CD14-positive monocyte (primary cell): ENCODE measurements at places on chromosomes 4 and X.

- no peak for DNase-seq
Measured at GRCh38 chr4:125277790-125278189, 37.0 kb upstream of the FAT4 start.

- DNase-seq, result no peak
Measured at GRCh38 chr4:163967263-163967662, 472.8 kb downstream of the TMA16 start.

- no peak for DNase-seq
Measured at GRCh38 chr4:127229855-127230608, 402.7 kb upstream of the INTU start.

DNA sequence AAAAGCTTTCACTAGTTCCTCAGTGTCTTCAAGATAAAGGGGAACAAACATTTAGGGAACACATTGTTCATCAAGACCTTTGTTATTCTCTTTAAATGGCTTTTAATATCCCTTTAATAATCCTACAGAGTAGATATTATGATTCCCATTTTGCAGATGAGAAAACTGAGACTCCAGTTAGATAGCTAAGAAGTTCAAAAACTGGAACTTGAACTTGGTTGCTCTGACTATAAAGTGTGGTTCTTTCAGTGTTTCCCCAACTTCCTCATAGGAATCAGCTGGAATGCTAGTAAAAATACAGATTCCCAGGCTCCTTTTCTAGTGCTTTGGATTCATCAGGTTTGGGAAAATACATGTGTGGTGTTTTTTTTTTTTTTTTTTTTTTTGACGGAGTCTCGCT, 37.7 kb downstream of the DLG3 start:
- DNase-seq, result no peak

DNA sequence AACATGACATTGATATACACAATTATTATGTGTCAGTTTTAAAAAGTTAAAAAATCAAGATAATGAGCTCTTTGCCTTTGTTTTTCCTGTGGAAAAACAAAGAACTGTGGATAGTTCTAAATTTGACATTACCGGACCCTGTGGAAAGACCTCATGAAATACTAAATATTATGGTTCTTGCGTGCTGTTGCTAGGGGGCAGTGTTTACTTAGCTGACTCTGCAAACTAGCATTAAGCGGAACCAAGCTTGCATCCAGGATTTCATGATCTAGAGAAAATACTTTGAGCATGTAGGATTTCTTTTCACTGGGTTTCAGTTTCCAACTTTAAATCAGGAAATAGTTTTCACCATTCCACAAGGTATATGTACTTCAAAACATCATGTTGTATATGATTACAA, 33.6 kb downstream of the CLCN4 start:
- peak; percentile 62 for DNase-seq

GRCh38 chr4:14348506-14348905, 653.8 kb upstream of the CPEB2 start:
- DNase-seq, result no peak

- DNase-seq, result no peak
Measured at GRCh38 chrX:18297251-18297650, 57.2 kb downstream of the SCML2 start.

DNA sequence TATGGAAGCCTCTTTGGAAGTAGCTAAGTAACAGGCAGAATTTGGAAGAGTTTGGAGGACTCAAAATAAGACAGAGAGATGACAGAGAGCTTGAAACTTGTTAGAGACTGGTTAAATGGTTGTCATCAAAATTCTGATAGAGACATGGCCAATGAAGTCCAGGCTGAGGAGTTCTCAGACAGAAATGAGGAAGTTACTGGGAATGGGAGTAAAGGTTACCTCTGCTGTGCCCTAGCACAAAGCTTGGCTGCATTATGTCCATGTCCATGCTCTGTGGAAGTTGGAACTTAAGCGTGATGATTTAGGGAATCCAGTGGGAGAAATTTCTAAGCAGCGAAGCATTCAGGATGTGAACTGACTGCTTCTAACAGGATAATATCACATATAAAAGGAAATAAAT, 146.2 kb upstream of the NDST4 start:
- no peak for DNase-seq

DNA sequence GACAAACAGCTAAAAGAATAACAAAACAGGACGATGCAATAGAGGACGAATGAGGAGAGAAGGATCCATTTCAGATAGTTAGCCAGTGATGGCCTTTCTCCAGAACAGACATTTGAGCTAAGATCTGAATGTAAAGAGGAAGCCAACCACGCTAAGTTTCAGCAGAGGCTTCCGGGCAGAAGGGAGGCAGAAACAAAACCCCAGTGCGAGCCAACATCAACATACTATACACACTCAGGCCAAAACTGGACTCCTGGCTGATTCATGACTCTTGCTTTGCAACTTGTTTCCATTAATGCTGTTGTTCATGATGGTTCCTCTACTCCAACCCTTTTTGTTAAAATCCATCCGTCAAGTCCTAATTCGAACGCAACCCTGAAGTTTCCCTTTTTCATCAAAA, 730.3 kb downstream of the TRIML1 start:
- no peak for DNase-seq

DNA sequence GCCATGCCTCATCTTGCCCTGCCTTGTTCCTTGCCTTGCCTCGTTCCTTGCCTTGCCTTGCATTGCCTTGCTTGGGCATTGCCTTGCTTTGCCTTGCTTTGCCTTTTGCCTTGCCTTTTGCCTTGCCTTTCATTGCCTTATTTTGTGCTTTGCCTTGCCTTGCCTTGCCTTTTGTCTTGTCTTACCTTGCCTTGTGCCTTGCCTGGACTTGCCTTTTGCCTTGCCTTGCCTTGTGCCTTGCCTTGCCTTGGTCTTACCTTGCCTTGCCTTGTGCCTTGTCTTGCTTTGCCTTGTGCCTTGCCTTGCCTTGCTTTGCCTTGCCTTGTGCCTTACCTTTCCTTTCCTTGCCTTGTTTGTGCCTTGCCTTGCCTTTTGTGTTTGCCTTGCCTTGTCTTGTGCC, 88.2 kb downstream of the TAB3 start:
- DNase-seq, result no peak

DNA sequence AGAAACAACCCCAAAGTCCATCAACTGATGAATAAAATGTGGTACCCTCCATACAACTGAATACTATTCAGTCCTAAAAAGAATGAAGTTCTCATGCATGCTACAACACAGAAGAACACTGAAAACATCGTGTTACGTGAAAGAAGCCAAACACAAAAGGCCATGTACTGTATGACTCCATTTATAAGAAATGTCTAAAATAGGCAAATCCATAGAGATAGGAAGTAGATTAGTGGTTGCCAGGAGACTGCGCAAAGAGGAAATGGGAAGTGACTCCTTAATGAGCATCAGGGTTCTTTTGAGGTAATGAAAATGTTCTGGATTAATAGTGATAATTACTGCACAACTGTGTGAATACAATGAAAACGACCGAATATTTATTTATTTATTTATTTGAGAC, 23.4 kb downstream of the FBXW7 start:
- no peak for DNase-seq

- DNase-seq, result no peak
Measured at GRCh38 chrX:11412715-11413623, 119.8 kb downstream of the AMELX start.

GRCh38 chr4:137572647-137573046, 40.4 kb upstream of the PCDH18 start:
- DNase-seq, result no peak

GRCh38 chrX:74911494-74911893, 13.8 kb downstream of the NEXMIF start:
- DNase-seq, result no peak

DNA sequence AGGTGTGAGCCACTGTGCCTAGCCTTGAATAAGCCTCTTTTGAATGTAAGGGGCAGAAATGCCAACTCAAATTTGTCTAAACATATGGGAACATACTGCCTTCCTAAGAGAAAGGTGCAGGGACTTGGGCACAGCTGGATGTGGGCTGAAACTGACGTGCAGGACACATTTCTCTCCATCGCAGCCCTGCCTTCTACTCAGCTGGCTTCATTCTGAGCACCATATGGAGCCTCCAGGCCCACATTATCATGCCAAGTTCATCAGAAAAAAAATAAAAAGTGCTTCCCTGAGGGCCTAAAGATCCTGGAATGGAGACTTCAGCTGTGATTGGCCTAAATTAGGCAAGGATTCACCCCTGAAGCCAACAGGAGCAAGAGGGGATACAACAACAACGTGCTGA, 386.2 kb downstream of the RAB28 start:
- no peak for DNase-seq

GRCh38 chr4:124939908-124940307, 227.4 kb upstream of the ANKRD50 start:
- DNase-seq, result no peak

DNA sequence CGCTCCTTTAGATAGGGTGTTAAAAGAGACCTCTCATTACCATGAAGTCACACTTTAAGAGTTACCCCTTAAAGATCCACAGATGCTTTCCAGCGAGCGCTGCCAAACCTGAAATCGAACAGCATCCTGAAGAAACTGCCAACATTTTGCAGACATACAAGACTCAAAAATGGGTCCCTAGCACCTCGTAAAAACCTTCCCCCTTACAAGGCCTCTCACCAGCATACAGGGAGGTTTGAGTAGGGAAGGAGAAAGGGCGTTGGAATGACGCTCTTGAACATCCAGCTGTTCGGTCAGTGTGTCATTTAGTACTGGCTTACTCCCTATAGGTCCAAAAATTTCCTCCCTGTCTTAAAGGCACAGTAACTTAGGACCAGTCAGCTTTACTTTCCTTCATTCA, 45.3 kb upstream of the PGRMC1 start:
- DNase-seq, result no peak

DNA sequence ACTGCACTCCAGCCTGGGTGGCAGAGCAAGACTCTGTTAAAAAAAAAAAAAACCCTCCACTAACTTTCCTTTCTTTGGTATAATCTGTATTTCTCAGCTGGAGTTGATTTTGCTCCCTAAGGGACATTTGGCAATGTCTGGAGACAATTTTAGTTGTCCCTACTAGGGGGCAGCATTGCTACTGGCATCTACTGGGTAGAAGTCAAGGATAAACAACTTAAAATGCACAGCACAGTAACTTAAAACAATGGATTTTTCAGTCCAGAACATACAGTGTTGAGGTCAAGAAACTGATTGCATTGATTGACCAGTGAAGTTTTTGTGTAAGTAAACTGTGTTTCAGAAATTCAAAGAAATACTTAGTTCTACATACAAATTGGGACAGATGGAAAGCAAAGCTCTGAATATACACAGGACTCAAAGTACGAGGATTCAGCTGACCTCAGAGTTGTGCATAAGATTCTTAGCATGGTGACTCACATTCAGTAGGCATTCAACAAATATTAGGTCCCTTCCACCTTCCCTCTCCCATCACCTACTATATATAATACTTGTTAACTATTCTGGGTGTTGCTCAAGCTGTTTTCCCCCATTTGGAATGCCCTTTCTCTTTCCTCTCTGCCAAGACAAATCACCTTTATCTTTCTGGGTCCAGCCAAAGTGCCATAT, 8.8 kb downstream of the DDX53 start:
- DNase-seq, result no peak

GRCh38 chrX:119753639-119754257, 4.6 kb upstream of the SOWAHD start:
- no peak for DNase-seq

- no peak for DNase-seq
Measured at GRCh38 chrX:38332505-38332904, 5.2 kb upstream of the RPGR start.

DNA sequence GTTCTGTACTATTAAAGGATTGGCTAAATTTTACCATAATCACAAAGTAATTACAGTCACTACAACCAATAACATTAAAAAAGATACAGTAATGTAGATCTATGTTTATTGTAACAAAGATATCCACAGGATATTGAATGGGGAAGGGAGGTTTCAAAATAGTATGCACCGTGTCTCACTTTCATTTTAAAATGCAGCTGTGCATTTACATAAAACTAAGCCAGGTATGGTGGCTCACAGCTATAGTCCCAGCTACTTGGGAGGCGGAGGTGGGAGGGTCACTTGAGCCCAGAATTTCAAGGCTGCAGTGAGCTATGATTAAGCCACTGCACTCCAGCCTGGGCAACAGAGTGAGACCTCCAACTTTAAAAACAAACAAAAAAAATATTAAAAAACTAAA, 8.5 kb downstream of the SRP72 start:
- no peak for DNase-seq

GRCh38 chr4:169933531-169933930, 92.7 kb downstream of the MFAP3L start:
- no peak for DNase-seq

DNA sequence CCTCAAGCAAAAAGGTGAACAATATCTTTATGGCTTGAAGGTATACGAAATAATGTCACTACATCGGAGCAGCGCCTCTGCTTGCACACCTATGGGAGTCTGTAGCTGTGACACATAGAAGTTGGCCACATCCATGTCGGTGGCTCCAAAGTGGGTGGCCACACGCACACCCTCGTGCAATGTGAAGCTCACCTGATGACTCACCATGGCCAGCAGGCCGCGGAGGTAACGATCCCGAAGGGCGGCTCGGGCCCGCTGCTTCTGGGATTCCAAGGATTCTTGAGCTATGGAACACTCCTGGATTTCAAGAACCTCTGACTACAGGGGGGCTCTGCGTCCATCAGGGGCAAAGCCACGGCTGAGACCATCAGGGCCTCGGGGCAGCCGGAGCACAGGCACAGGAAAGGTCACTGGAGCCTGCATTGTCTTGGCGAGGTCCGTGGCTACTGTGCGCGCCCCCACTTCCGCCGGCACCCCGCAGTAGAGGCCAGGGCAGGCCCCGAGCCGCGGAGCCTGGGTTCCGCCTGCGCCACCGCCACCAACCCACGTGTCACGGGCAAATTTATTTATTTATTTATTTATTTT, 25.2 kb downstream of the NYX start:
- no peak for DNase-seq

DNA sequence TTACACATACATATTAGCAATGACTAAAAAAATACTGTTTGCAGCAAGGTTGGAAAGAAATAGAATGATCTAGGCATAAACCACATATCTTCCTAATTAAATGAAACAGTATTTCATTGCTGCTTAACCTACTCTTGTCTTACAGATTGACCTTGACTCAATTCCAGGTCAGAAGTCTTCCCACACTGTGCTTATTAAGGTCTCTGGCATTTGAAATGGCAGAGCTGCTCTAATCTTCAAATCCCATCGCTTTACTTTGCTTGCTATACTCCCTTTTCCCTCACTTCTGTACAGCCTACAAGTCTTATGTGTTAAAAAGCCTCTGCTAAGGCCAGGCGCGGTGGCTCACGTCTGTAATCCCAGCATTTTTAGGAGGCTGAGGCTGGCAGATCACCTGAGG, 424.5 kb downstream of the RPA4 start:
- no peak for DNase-seq

- DNase-seq, result no peak
Measured at GRCh38 chr4:1794809-1795298, 1.8 kb downstream of the FGFR3 start.

GRCh38 chr4:25834411-25835107, 28.2 kb downstream of the SEL1L3 start:
- DNase-seq, result no peak

- DNase-seq, result no peak
Measured at GRCh38 chrX:102517326-102517725, 787 bp upstream of the TMSB15A start.

GRCh38 chrX:51257490-51257889, 75.1 kb upstream of the NUDT10 start:
- DNase-seq, result no peak

- DNase-seq, result no peak
Measured at GRCh38 chrX:16524316-16524715, 125.6 kb upstream of the S100G start.

GRCh38 chr4:5112333-5113095, 61.2 kb downstream of the STK32B start:
- DNase-seq, result no peak
